Ecto neural progenitor cell (in vitro differentiated cells): ENCODE measurements at places on chromosomes 1 and 21.

DNA sequence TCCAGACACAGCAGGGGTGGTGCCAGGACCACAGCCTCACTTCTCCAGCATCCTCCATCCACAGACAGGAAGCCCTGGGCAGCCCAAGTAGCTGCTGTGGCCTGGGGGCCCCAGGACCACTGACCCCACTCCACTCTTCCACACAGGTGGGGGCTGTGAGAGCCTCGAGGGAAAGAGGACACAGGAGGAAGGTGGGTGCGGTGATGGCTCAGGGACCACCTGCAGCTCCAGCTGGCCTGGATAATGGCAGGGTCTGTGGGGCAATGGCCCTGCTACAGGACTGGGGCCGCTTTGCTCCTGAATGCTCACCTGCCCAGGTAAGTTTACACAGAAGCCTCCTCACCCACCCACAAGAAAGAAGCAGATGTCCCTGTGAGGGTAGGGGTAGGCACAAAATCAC, 18.3 kb upstream of the PRSS38 start:
- no peak for DNase-seq

- DNase-seq = no peak
Observed at GRCh38 chr1:171983584-171983983, 142.3 kb downstream of the DNM3 start.

- peak; percentile 45 for DNase-seq
Observed at GRCh38 chr21:46081862-46082712, 15.8 kb upstream of the COL6A2 start.

DNA sequence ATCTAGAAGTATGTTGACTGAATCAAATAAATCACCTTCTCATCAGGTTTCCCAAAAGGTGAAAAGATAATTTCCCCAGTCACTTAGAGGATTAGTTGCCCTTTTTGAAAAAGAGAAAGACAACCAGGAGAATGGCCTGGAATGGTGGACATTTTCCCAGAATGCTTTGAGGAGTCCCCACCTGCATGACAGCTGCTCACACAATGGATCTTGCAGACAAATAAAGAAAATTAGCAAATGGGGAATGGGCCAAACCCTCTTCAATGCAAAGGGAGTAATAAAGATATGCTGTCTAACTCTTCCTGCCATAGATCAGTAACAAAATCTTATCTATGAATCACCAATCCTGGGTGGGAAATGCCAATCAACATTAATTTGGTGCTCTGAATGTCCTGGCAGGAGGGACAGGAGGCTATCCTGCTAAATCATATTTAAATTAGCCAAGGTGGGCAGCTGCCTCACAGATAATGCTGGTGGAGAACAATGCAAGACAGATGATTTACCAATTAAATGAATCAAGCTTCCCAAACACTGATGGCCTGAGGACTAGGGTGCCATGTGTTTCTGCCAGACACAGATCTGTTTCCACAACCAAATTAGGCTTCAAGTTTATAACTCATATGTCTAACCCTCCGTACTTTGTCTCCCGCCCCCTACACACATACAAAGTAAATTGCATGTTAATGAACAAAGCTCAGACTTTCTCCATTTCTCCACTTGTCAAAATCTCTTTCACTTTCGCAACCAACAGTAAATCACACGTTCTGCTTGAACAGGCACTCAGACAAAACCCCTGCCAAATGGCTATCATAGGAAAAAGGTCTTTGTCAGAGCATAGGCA, 488.0 kb upstream of the PLXNA2 start:
- DNase-seq = no peak

- peak; percentile 75 for DNase-seq
Observed at GRCh38 chr1:234322979-234323378, 50.3 kb upstream of the COA6 start.

GRCh38 chr1:246292571-246292970, 214.5 kb downstream of the SMYD3 start:
- DNase-seq = no peak

GRCh38 chr1:38063616-38064015, 17.0 kb upstream of the POU3F1 start:
- no peak for DNase-seq

DNA sequence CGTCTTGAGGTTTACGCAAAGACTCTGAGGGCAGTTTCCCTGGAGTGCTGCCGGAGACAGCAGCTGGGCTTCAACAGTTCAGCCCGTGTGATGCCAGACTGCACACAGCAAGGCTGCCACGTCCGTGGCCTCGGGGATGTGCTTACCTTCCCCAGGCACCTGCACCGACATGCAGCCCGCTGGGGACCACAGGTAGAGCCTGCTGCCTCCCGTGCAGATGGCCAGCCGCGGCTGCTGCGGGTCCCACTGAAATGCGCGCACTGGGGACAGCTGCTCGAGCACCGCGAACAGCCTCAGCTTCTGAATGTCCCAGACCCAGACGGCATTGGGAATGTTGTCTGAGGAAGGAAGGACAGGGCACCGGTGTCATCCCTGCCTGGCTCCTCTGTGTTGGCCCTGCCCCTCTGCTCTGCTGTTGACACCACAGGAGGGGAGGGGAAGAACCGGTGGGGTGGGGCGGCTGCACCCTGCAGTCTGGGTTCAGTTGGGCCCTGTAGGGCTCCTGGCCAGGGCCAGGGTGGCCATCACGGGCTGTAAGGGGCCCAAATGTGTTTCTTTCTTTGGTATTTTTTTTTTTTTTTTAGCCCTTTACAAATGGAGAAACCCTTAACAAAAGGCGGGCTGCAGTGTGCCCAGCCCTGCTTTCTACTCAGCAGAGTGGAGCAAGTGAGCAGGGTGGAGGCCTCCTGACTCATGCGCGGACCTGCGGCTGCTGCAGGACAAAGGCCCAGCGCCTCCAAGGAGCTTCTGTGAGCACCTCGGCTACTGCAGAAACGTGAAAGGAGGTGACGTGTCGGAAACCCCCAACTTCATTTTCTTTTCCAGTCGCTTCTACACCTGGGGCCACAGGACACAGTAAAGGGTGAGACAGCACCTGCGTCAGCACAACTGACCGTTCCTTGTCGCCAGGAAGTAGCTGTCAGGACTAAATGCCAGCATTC, 6.8 kb downstream of the TPRG1L start:
- DNase-seq = no peak

- DNase-seq = peak; percentile 80
Observed at GRCh38 chr1:34885405-34886247, 26.1 kb upstream of the SMIM12 start.

GRCh38 chr1:66371233-66372005, 162.5 kb upstream of the SGIP1 start:
- DNase-seq = no peak

DNA sequence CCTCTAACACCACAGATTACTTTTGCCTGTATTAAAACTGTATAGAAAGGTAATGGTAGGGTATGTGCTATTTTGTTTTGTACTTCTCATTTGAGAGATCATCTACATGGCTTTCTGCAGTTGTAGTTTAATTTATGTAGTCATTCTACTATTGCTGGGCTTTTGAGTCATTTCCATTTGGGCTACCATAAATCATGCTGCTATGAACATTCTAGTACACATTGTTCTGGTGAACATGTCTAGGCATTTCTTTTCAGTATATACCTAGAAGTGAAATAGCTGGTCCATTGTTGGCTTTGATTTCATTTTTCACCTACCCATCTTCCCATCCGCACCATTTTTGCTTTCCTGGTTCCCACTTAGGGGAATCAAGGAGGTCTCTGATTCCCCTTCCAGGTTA, 18.7 kb downstream of the EDN2 start:
- DNase-seq = no peak

- DNase-seq = no peak
Observed at GRCh38 chr1:220880362-220880670, 1.1 kb downstream of the HLX start.

DNA sequence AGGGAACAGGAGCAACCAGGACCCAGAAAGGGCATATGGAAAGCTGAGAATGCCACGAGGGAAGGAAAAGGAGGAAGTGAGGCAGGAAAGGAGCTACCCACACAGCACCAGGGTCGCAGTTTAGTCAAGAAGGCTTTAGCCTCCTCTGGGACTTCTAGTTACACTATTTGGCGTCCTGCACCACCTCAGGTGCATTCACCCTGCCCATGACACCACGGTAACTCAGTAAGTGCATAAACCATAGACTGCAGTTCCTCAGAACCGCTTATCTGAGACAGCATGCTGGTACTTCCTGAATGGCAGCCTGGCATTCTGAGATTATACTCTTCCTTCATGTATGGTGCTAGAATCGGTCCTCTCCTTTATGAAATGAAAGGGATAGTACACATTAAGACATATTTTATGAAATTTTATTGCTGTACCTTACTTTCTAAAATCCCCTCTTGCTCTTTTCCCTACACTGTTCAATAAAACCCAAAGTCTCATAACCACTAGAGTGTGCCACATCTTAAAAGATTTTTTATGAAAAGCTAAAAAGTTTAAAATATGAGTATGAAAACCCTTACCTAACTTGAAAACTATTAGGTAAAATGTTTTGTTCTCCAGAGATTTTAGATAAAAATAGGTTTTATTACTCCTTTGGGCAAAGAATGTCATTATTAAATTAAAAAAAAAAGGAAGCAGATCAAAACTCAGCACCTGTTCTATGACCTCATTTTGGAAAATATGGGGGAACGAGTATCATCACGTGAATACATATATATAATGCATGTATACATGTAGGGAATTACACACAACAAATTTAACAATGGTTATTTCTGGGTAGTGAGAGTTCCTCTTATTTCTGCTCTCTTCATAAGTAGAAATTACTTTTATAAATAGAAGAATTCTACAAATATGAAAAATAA, 67.3 kb downstream of the VAV3 start:
- DNase-seq = no peak

- no peak for DNase-seq
Observed at GRCh38 chr1:36965275-36966159, 68.8 kb downstream of the GRIK3 start.
